ENCODE measurements at places on chromosomes 3 and 15.

DNA sequence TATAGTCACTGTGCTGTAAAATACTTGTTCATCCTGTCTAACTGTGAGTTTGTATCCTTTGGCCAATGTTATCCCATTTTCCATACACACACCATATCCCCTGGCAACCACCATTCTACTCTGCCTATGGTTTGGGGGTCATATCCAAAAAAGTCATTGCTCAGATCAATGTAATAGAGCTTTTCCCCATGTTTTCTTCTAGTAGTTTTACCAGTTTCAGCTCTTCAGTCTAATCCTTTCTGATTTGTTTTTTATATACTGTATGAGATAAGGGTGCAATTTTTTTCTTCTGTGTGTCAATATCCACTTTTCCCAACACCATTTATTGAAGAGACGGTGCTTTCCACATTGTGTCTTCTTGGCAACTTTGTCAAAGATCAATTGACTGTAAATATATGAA is 14.0 kb upstream of the DLG1 start:
- no peaks in the 10 kb centered on the region for H3K27me3 ChIP-seq
- no peaks in the 10 kb centered on the region for H3K36me3 ChIP-seq

DNA sequence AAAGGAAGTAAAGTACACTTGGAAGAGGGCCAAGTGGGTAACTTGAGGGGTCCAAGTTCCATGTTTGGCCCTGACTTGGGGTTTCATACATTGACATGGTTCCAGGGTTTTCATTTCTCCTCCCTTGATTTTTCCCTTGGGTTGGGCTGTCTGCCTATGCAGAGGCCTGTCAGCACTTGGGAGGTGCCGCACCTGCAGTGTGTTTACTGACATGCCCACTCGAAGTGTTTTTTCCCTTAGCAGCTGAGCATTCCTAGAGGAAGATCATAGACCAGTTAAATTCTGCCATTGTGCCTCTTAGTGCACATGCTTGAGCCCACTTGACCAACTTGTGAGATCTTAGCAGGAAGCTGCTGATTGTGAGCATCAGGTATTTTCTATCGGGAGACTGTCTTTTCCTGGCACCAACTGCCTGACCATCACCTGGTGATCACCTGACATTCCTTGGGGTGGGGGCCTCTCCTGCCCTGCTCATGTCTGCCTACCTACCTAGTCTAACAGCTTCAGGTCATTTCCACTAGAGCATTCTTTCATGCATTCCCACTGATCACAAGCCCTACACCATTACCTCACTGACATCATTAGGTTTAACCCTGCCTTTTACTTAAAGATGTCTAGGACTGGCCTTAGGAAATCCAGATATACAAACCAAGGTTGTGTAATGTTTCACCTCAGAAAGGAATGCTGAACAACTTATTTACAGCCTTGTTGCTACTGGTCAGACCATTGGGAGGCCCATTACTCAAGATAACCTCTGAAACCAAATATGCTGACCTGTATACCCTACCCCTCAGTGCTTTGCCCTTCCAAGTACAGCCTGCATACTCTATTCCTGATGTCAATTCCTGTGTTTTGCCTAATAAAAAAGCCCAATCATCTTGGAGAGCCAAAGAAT is 68.3 kb downstream of the CD47 start:
- no peaks in the 10 kb centered on the region for H3K36me3 ChIP-seq
- no peak overlapping the region for H3K27ac ChIP-seq
- DNase-seq, result no peak
- no peaks in the 10 kb centered on the region for H3K4me1 ChIP-seq
- H3K27me3 ChIP-seq, result no peaks in the 10 kb centered on the region

DNA sequence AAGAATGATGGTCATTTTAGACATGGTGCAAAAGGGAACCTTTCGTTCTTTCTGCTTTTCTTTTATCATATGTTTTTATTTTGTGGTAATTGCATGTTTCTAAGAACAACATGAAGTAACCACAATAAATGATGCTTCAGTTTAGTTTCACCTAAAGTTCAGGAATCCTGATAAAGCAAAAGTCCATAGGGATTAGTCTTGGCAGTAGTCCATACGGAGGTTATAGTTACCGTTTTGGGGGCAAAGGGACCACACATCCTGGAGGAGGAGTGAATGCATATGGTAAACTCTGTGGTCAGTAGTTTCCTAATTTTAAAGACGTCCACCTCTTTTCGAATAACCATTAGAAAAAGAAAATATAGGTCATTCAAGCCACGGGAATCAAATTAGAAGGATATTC is 141.5 kb downstream of the MCTP2 start:
- H3K27me3 ChIP-seq, result no peaks in the 10 kb centered on the region
- no peaks in the 10 kb centered on the region for H3K4me1 ChIP-seq
- H3K27ac ChIP-seq, result no peak overlapping the region

- H3K27me3 ChIP-seq, result no peaks in the 10 kb centered on the region
- H3K36me3 ChIP-seq, result no peaks in the 10 kb centered on the region
- no peak for DNase-seq
- no peak overlapping the region for H3K4me3 ChIP-seq
- H3K27ac ChIP-seq, result no peak overlapping the region
Observed at GRCh38 chr3:105425153-105425502, 58.4 kb downstream of the ALCAM start.

GRCh38 chr3:185263423-185263822 is 9.6 kb upstream of the EHHADH start:
- DNase-seq, result no peak
- H3K27ac ChIP-seq, result no peak overlapping the region
- H3K27me3 ChIP-seq, result peaks cover under 1% of the 10 kb centered on the region
- H3K4me3 ChIP-seq, result no peak overlapping the region
- H3K4me1 ChIP-seq, result no peaks in the 10 kb centered on the region

GRCh38 chr15:29924750-29925149 is 102.5 kb upstream of the TJP1 start:
- H3K4me1 ChIP-seq, result peaks cover 6% of the 10 kb centered on the region
- H3K27ac ChIP-seq, result no peak overlapping the region
- no peak for DNase-seq
- H3K36me3 ChIP-seq, result no peaks in the 10 kb centered on the region
- H3K27me3 ChIP-seq, result no peaks in the 10 kb centered on the region

DNA sequence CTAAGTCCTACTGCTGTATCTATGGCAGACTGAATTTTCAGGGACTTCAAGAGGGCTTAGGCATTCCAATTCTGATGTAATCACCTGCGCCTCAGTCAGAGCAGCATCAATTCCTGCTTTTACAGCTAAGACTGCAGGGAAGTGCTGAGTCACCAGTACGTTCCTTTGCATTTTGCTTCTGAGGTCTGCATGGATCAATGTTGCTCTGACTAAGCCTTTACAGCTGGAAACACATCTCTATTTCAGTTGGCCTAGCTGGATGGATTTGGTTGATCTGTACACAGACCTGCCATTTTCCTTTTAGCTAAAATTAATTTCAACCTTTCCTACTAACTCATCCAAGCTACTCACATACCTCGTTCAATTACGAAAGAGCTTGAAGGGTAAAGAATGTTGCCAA is 51.3 kb downstream of the ETV5 start:
- no peaks in the 10 kb centered on the region for H3K27me3 ChIP-seq
- no peaks in the 10 kb centered on the region for H3K4me1 ChIP-seq
- H3K4me3 ChIP-seq, result no peak overlapping the region
- no peak for DNase-seq

GRCh38 chr15:70048578-70049514 is 48.9 kb downstream of the TLE3 start:
- H3K4me1 ChIP-seq, result peaks cover 37% of the 10 kb centered on the region
- DNase-seq, result peak; percentile 47
- H3K36me3 ChIP-seq, result peaks cover 38% of the 10 kb centered on the region
- H3K4me3 ChIP-seq, result no peak overlapping the region
- H3K27ac ChIP-seq, result peak overlapping the region; percentile 49
- no peaks in the 10 kb centered on the region for H3K27me3 ChIP-seq

- DNase-seq, result no peak
- H3K27ac ChIP-seq, result no peak overlapping the region
- no peaks in the 10 kb centered on the region for H3K36me3 ChIP-seq
- no peak overlapping the region for H3K4me3 ChIP-seq
Observed at GRCh38 chr3:8070011-8070410, 431.6 kb upstream of the LMCD1 start.

- no peak overlapping the region for H3K4me3 ChIP-seq
- H3K36me3 ChIP-seq, result peaks cover 6% of the 10 kb centered on the region
- DNase-seq, result peak; percentile 19
Observed at GRCh38 chr3:133840055-133840737, 34.6 kb downstream of the SRPRB start.

DNA sequence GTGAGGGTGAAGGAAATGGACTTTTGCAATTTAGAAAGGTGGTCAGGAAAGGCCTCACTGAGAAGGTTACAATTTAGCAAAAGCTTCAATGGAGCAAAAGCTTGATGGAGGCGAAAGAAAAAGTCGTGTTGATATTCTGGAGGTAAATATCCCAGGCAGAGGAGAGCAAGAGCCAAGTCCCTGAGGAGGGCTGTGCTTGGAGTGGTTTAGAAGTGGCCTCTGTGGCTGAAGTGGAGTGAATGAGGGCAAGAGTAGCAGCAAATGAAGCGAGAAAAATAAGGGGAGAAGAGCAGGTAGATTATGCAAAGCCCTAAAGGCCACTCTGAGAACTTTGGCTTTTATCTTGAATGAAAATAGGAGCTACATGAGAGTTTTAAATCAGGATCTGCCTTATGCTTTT is 54.1 kb downstream of the GUCA1C start:
- no peak overlapping the region for H3K27ac ChIP-seq
- H3K4me1 ChIP-seq, result no peaks in the 10 kb centered on the region
- H3K36me3 ChIP-seq, result no peaks in the 10 kb centered on the region
- no peaks in the 10 kb centered on the region for H3K27me3 ChIP-seq
- DNase-seq, result no peak

- H3K27me3 ChIP-seq, result no peaks in the 10 kb centered on the region
- H3K36me3 ChIP-seq, result no peaks in the 10 kb centered on the region
- no peak overlapping the region for H3K4me3 ChIP-seq
- DNase-seq, result no peak
- H3K4me1 ChIP-seq, result no peaks in the 10 kb centered on the region
Observed at GRCh38 chr15:96960711-96961480, 630.4 kb downstream of the NR2F2 start.

- no peak overlapping the region for H3K4me3 ChIP-seq
- H3K4me1 ChIP-seq, result no peaks in the 10 kb centered on the region
- H3K36me3 ChIP-seq, result peaks cover 41% of the 10 kb centered on the region
- no peak for DNase-seq
Observed at GRCh38 chr3:68986496-68987208, 26.8 kb downstream of the EOGT start.

DNA sequence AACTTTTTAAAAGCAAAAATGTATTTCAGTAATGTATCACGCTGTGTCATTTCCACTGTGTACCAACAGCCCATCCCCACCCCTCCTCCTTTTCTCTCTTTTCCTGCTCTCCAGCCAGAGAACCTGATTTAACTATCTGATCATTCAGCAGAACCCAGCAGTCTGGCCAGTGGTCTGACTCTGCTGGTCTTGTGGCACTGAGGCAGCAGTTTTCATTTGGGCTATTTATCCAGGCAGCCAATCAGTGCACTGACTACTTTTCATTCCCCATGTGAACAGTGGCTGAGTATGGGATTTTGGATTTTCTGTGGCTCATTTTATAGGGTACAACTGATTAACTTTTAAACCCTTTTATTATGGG is 56.3 kb downstream of the GPR171 start:
- no peak overlapping the region for H3K27ac ChIP-seq
- no peak for DNase-seq
- H3K4me3 ChIP-seq, result no peak overlapping the region
- no peaks in the 10 kb centered on the region for H3K36me3 ChIP-seq
- no peaks in the 10 kb centered on the region for H3K27me3 ChIP-seq
- no peaks in the 10 kb centered on the region for H3K4me1 ChIP-seq

DNA sequence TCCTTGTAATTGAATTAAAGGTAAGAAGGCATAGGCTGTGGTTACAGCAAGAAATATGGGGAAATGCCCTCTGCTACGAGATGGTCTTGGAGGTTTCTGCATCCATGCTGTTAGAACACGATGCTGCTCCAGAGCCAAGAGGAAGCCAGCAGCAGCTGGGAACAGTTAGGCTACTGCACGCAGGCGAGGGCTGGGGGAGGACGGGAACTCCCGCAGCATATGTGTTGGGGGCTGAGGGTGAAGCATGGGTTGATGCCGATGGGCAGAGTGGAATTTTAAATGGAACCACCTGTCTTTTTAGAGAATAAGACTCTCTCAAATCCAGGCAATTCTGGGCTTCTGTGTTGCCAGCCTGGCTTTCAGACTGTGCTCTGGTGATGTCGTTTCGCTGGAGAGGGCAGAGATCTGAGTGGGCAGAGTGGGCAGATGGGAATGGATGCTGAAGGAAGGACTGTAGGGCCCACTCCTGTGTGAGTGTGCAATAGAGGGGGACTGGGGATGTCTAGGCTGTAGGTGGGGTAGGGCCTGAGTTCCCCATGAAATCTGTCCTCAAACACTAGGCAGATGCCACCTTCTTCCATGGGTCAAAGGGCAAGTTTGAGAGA is 417.0 kb upstream of the TPM1 start:
- H3K27ac ChIP-seq, result no peak overlapping the region
- no peaks in the 10 kb centered on the region for H3K4me1 ChIP-seq
- DNase-seq, result no peak
- H3K27me3 ChIP-seq, result no peaks in the 10 kb centered on the region
- H3K36me3 ChIP-seq, result no peaks in the 10 kb centered on the region

DNA sequence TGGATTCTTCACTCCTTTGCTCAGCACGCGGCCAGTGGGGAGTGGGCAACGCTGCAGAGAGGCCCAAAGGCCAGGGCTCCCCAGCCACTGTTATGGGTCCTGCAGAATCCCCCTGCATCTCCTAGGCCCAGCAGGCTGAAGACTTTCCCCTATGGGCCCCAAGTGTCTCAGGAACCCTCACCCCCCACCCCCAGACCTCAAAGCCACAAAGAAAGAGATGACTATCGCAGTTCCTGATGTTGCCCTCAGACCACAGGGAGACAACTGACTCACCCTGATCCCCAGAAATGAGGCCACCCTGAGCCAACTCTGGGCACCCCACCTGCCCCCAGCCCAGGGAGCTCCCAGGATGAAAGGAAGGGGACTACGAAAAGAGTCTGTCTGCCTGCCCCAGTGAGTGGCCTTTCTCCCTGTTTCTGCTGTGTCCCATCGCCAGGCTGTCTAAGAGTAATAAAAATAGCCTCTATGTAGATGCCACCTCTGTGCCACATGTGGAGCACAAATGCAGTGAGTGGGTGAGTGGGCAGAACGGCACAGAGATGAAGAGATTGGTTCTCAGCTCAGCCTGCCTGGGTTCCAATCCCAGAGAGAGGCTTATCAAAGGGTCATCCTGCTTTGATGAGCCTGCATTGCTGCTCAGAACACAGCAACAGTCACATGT is 283.0 kb downstream of the UACA start:
- H3K27me3 ChIP-seq, result no peaks in the 10 kb centered on the region
- H3K36me3 ChIP-seq, result no peaks in the 10 kb centered on the region
- no peak overlapping the region for H3K4me3 ChIP-seq
- DNase-seq, result no peak
- H3K27ac ChIP-seq, result no peak overlapping the region

- H3K36me3 ChIP-seq, result peaks cover 33% of the 10 kb centered on the region
- peak; percentile 84 for DNase-seq
- peaks cover 4% of the 10 kb centered on the region for H3K4me1 ChIP-seq
- H3K27me3 ChIP-seq, result peaks cover 13% of the 10 kb centered on the region
- peak within 1 kb of the TSS; percentile 72 for H3K4me3 ChIP-seq
Observed at GRCh38 chr3:44584646-44585501, at the start of gene ZNF660. Gene ZNF660 (plus strand): TSS chr3:44584964. CDS start chr3:44594194, 9,230 bp downstream.

All from sigmoid colon (tissue), 7 donors.